Mesothelial cell of epicardium (in vitro differentiated cells): ENCODE measurements at places on chromosomes 6 and 20.

DNA sequence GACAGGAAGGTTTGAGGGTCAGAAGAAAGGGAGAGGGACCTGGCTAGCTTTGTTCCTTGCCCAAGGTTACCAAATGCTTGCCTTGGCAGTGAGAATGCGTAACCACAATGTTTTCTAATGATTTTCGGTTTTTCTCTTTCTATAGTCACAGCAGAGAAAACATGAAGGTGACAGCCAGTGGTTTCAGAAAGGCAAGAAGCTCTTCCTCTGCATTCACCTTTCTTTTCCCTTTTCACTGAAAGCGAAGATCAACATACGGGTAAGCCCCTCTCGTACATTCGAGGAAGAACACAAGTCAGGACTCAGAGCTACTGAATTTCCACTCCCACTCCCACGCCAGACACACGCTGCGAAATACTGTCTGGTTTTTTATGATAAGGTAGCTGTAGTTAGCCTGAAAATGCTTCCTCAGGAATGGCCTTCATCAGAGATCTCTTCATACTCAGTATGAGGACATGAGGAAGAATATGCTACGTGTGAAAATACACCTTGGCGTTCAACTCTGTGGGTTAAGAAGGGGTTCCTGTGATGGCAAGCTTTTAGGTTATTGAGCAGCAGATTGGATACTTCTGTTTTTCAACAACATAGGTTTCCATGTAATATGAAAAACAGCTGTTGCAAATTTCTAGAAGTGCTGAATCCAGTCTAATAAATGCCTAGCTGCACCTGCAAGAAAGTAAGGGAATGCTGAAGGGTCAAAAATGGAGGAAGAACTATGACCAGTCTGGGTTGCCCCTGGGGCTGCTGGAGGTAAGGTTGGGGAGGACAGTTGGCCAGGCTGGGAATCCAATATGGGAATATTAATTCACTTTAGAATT is 7.4 kb upstream of the CD83 start:
- DNase-seq: no peak

DNA sequence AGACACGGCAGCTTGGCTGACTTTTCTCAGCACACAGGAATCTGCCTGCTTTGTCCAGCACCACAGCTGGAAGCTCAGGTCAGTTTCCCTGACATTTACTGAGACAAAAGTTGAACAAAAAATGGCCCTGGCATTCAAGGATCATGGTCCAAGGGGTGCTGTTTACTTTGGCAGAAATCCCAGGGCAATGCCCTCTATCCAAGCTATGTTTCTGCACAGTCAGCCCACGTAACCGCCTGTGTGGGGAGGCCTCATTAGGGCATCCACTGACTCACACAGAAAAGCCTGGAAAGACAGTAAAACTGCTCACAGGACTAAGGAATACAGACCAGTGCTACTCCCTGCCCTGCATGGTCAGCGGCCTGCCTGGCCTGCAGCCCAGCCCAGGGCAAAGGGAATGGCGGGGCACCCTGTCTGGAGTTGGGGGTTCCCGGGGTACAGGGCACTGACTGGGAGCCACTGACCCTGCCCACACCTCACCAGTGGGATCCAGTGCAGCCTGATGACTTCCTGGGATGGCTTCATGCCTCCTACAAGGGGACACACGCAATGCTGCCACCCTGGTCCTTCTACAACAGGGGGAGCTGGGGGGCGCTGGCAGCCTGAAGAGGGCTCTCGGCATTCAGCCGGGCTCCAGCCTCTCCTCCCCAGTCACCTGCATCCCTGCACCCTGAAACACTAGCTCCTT is 77.1 kb downstream of the NINL start:
- no peak for DNase-seq

GRCh38 chr20:47352332-47353238 is 3.9 kb downstream of the ZMYND8 start:
- DNase-seq: no peak

- DNase-seq: no peak
Measured at GRCh38 chr20:13567663-13568062, 71.1 kb downstream of the TASP1 start.

DNA sequence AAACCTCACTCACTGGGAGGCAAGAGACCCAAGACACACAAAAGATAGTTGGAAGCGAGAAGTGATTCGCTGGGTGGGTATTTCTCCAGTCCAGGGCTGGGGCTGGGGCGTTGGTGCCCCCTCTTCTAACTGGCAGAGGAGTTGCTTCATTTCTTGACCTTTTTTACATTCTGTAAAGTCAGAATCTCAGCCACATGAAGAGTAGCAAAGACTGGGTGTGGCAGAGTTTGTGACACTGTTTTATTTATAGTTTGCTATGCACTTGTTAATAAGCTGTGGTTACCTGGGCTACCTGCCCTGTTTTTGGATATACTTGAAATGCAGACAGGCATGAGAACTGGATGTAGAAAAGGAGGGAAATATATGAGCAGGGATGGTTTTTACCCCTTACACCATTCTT is 42.3 kb downstream of the IL20RA start:
- DNase-seq: no peak

- DNase-seq: no peak
Measured at GRCh38 chr6:158361961-158362669, 49.9 kb downstream of the TULP4 start.

GRCh38 chr6:121851056-121851455 is 415.6 kb downstream of the GJA1 start:
- no peak for DNase-seq

DNA sequence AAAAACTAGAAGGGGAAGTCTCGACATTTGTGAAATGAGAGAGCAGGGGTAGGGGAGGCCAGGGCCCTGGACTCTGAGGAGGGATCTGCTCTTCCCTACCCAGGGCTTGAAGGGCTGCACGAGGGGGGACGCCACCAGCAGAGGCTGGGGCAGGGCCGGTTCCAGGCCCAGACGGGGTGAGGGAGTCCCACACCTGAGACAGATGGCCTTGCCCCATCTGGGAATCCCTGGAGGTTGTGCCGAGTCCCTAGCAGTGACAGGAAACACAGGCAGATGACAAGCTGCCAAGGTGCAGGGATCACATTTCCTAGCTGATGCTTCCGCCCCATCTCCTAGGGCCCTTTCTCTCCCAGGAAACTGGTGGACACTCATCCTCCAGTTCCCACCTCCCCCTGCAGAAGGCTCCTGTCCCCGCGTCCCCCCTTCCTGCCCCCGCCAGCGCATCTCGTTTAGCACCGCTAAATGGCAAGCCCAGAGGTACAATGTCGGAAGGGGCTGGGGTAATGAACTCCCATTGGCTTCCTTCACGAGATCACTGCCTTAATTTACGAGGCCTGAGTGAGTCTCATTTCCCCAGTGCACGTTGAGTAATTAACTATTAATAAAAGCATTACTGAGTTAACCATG is 35.2 kb upstream of the CDH22 start:
- DNase-seq: no peak
